ENCODE measurements at places on chromosomes 2 and 18.

- DNase-seq, result no peak
These were observed 297.8 kb upstream of the PIK3C3 start for GRCh38 chr18:41657189-41657588.

DNA sequence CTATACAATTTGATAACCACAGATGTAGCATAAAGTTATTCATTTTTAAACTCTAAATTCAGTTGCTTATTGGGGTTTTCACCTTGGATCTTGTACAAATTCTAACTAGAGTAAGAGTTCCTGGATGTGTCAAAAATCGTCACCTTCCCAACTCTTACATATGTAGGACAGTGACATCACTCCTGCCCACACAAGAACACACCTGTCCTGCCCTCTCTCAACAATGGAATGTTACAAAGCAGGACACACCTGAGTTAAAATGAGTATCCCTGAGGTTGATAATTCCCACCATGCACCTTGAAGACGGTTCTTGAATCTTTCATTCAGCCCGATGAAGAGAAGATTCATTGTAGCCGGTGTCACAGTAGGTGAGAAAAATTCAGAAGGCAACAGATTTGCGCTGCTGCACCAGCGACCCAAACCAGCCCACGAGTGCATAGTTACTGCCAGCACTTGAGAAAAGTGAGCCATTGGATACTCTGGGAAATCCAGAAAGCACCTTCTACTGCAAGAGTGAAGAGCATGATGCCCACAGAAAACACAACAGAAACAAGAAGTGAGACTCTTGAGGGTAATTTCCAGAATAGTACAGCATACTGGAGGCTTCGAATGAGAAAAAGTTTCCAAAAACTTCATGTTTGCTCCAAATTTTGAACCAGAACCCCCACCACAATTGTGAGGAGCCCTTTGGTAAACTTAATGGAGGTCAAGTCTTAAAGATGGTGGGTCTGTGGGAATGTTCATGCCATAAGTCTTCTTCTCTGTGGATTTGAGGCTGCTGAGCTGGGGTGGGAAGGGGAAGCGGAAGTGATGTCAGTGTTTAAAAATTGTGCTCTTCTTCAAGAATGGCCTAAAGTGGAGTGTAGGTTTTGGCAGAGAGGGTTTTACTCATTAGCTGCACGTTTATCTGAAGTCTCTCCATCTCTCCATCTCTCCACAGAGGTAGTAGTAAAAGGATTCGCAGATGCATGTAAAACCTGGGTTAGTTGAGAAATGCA lies 34.7 kb upstream of the ADAM23 start:
- DNase-seq, result no peak

- no peak for DNase-seq
These were observed 297.2 kb upstream of the SLC14A2 start for GRCh38 chr18:45317948-45318640.

GRCh38 chr2:159828738-159829137 lies 30.7 kb upstream of the CD302 start:
- no peak for DNase-seq

- DNase-seq, result no peak
These were observed 3.7 kb upstream of the LRP2 start for GRCh38 chr2:169366066-169366465.

DNA sequence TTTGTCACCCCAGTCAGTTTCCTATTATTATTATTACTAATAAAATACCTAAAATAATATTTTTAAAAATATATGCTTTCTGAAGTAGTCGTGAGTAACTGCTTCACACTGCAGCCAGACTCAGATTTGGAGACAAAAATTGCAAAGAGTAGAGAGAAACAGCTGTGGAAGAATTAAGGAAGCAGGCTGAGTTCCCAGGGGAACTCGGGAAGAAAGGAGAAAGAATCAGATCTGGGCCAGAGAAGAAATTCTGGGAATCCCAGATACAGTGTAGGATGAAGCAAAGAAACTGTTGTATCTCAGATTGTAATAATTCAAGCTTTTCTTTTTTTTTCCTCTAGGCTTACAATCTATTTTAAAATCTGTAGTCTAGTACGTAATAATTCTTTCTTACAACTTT lies 182.3 kb downstream of the FTCDNL1 start:
- no peak for DNase-seq

DNA sequence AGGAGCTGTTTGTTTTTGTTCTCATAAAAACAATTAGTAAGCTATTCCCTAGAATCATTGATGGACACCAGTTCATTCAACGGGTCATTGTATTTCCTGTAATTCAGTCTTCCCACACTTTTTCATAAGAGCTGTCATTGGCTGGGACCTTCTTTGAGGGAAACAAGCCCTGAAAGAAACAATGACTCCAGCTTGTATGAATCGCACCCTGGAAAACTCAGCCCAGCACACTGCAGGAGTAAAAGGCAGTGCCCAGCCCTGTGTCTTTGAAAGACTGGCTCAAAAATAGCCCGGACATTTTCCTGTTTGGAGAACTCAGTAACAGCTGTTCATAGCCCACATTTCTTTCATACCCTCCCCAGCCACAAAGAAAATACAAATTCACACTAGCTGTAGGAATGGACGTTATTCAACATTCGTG lies 81.5 kb downstream of the NCKAP5 start:
- DNase-seq, result no peak

DNA sequence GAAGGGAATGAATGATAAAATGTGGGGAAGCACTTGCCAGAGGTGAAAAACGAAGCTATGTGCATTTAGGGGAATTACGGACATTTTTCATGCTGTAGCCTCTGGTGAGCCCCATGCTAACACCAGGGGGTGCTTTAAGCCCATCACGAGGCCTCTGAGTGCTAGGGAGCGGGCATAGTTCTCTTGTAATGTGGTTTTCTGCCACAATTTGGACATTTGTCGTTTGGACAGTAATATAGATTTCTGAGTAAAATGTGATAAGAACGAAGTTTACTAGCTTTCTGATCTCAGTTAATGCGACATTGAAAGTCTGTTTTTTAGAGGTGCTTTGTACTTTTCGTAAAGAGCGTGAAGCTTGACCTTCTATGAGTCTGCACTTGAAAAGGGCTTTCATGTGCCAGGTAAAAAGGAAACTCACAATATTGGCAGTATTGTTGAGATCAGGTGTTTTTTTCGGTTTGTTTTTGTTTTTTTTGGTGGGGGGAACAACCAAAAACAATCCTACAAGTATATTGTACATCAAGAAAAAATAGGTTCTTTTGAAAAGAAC lies 50.6 kb downstream of the TRAF3IP1 start:
- DNase-seq, result peak; percentile 86

GRCh38 chr2:18724371-18725145 lies 135.2 kb upstream of the NT5C1B start:
- DNase-seq, result no peak

DNA sequence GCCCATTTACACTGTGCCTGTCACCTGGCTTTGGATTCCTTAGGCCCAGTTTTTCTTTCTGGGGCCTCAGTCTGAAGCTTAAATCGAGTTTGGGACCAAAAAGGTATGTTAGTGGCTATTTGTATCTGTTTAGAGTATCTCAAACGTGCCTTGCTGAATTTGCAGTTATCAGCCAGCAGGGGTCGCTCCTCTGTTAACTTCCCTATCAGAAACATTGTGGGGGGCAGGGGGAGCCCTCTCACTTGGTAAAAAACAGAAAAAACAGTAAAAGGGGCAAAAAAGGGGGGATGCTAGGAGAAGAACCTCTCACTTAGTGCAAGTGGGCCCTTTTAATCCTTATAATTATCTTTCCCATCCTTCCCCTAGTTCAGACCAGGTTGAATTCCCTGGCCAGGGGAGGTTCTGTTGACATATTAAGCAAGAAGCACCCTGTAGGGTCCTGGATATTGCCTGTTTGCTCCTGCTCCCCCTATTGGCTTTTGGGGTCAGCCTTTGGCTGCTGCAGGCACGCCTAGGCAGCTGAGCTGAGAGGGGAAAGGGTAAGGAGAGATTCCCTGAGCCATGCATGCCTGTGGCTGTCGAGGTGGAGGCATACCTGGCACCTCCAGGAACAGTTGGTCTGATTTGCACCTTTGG lies 8.8 kb upstream of the IFIH1 start:
- DNase-seq, result peak; percentile 54

- no peak for DNase-seq
These were observed 267.1 kb downstream of the PRKCE start for GRCh38 chr2:45918463-45919159.

DNA sequence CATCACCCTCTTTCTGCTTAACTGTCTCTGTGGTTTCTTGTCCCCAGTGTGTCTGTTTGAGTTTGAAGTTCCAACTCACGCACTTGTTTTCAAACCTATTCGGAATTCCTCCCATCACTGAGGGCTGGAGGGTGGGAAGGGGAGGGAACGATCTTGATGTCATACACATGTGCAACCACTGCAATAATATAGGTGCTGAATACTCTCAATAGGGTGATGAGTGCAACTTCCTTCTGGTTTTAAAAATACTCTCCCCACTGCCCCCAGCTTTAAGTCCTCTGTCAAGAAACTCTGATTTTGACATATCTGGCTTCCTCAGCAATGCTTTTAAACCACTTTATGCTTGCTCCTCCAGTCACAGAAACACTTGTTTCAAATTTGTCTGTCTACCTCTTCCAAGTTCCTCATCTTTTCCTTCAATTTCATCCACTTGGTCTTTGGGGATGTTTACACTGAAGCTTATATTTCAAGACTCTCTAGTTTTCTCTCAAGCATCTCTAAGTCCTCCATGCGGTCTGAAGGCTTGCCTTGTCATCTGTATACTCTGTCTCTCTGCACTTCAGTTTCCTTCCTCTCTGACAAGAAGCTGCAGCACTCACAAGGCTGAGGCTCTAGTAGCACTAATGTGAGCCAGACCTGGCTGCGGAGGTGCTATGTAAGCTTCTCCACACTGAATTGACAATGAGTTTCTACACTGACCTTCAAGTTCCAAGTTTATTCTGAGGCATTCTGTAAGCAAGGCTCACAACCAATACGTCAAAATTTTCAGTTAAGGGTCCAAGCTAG lies 422.3 kb downstream of the ZEB2 start:
- DNase-seq, result no peak

GRCh38 chr18:48006415-48007175 lies 76.1 kb upstream of the SMAD2 start:
- DNase-seq, result no peak

DNA sequence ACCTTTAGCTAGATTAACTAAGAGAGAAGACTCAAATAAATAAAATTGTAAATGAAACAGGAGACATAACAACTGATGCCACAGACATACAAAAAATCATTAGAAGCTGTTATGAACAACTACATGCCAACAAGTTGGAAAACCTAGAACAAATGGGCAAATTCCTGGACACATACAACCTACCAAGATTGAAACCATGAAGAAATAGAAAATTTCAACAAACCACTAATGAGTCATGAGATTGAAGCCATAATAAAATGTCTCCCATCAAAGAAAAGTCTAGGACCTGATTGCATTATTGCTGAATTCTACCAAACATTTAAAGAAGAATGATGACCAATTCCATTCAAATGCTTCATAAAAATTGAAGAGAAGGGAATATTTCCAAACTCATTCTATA lies 54.3 kb downstream of the ST3GAL5 start:
- no peak for DNase-seq

- DNase-seq, result no peak
These were observed 6.2 kb downstream of the PRKD3 start for GRCh38 chr2:37318401-37318800.

GRCh38 chr2:240506406-240507059 lies 51.3 kb downstream of the ANKMY1 start:
- no peak for DNase-seq

GRCh38 chr18:55522011-55522410 lies 66.0 kb downstream of the TCF4 start:
- peak; percentile 85 for DNase-seq

DNA sequence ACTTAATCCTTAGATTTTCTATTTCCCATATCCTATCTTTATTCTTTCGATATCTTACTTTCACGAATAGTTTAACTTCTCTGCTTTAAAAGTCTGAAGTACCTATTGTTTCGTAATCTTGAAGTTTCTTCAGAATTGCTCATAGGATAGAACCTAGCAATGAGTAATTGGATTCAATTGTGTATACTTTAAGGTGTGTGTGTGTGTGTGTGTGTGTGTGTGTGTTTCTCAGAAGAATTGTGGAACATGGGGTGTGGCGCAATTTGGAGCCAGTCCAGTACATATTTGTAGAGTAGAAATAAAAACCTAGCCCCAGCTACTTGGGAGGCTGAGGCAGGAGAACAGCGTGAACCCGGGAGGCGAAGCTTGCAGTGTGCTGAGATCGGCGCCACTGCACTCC lies 897.6 kb downstream of the BCL11A start:
- DNase-seq, result no peak

DNA sequence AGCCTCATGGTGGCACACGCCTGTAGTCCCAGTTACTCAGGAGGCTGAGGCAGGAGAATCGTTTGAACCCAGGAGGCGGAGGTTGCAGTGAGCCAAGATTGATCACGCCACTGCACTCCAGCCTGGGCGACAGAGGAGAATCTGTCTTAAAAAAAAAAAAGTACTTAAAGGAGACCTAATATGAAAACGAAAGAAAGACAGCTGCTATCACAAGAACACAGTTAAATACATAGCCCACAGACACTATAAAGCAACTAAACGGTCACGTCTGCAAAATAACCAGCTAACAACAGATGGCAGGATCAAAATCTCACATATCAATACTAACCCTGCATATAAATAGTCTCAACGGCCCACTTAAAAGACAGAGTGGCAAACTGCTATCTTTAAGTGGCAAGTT lies 43.9 kb upstream of the TACR1 start:
- no peak for DNase-seq

DNA sequence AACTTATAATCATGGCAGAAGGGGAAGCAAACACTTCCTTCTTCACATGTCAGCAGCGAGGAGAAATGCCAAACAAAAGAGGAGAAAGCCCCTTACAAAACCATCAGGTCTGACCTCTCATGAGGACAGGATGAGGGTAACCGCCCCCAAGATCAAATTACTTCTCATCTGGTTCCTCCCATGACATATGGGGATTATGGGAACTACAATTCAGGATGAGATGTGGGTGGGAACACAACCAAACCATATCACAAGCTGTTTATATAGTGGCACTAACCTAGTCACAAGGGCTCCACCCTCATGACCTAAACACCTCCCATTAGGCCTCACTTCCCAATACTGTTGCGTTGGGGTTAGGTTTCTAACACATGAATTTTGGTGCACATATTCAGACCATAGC lies 110.0 kb downstream of the OSBPL6 start:
- no peak for DNase-seq

GRCh38 chr2:20525041-20526035 lies 78.5 kb downstream of the RHOB start:
- DNase-seq, result peak; percentile 83

- DNase-seq, result no peak
These were observed 77.8 kb upstream of the SETBP1 start for GRCh38 chr18:44602845-44603244.

- no peak for DNase-seq
These were observed 164.1 kb downstream of the SMAD7 start for GRCh38 chr18:48786455-48787202.

DNA sequence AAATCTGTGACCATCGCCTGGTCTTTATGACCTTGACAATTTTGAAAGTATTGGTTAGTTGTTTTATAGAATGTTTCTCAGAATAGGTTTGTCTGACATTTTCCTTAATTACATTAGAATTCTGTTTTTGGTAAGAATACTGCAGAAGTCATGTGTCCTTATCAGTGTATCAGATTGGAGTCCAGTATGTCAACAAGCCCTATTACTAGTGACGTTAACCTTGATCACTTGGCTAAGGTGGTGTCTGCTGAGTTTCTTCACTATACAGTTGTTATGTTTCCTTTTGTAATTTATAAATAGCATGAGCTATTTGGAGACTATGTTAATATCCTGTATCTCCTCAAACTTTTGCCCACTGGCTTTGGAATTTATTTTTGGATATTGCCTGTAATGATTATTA lies 10.8 kb upstream of the IL36G start:
- no peak for DNase-seq
